Amygdala (tissue), 56 donors: ENCODE measurements at places on chromosomes 1 and 21.

DNA sequence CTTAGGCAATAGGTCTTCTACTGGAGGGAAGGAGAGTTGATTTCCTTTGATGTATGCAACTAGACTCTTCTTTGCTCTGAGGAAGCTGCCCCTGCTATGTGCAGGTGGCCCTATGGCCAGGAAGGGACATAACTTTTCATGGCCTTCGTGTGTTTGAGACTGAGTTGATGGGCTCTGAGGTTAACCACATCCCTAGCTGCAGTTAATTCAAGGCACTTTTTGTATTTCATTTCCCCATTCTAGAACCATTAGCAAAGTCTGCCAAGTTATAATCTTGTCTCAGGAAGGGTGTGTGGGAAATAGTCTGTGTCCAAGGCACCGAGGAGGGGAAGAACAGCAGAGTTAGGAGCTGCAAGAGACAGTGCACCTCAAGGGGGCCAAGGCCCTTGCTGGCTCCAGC, 2.5 kb downstream of the FCRL4 start:
- no peak for DNase-seq

DNA sequence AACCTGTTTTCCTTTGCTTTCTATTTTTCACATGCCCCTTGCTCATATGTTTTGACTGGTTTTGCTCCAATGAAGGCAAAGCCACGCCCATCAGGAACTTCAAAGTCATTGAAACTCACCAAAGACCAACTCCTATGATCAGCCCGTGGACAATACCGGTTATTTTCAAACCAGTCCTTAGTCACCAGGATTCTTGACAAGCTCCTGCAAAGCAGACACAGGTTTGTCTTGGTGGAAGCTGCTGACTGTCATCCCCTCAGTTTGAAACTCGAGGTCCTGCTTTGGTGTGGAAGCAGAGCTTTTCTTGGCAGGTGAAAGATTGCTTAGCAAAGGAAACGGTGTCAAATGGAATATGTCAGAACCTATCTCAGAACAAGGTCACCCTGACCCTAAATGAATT, 384.7 kb upstream of the CXADR start:
- no peak for DNase-seq

- DNase-seq = no peak
Measured at GRCh38 chr21:46152927-46153246, 2.5 kb downstream of the FTCD start.

DNA sequence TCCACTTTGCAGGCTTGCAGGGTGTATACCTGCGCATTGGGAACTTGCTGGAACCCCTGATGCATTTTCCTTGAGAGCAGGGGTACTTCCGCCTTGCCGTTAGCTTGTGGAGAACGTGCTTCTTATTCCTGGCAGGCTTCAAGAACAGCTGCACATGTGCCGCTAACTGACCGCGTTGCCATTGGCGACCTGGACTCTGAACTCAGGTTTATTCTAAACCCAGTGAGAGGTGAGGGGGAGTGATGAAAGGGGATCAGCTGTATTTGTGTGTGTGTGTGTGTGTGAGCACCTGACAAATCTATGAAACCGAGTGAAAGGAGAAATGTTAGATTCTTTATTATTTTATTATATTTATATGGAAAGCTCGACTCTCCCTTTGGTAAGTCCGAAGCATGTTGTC, 128.6 kb downstream of the HUNK start:
- DNase-seq = no peak

DNA sequence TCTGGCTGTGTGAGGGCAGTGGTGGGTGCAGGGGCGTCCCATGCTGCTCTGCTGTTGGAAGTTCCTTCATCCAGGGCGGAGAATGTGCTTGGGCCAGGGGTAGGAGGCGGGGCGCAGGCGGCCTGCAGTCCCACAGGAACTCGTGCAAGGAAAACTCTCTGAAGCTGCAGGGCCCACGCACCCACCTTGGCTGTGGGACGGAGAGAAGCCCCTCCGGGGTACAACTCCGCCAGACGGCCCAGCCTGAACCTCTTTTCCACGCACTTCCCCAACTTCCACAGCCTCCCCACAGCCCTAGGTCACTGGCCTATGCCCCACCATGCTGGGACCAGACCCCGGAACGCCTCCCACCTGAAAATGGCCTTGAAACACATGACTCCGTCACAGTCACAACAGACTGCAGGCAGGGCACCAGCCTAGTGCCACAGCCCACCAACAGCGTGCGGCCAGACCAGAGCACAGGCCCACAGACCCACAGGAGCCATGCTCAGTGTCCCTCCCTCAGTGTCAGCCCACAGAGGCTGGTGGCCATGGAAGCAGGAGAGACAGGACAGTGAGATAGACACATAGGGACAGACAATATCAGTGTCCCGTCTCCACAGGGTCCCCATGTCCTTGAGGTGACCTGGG, 47.8 kb downstream of the WNT9A start:
- DNase-seq = no peak

DNA sequence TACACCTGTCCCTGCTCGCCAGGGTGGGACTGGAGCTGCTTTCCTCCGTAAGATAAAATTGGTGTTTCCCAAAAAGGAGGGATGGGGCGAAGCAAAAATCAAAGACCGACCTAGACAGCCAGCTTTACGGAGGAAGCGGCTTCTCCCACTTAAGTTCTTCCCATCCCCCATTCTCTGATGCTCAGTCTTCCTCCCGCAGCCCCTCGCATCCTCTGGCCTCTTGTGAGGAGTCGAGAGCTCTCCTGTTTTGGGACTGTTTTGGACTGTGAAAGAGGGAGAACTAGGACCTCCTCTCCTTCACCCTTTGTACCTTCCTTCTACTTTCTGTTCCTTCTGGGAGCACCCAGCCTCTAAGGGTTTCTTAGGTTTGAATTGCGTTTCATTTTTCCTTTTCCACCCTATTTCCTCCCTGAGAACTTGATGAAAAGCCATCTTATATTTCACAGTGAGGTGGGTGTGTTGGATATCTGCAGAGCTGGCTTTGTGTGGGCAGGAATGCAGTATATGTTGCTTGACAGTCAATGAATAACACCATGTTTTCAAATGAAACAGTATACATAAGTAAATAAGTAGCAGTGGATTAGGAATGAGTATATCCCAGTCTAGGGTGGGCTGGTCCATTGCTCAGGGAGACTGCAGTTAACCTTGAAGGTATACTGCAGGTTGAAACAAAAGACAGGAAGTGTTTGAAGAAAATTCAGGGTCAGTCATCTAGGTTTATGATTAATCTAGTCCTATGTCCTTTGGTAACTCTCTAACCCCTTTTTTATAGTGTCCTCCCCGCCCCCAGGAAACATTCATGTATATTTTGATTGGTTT, 848 bp downstream of the CTTNBP2NL start:
- DNase-seq = no peak

DNA sequence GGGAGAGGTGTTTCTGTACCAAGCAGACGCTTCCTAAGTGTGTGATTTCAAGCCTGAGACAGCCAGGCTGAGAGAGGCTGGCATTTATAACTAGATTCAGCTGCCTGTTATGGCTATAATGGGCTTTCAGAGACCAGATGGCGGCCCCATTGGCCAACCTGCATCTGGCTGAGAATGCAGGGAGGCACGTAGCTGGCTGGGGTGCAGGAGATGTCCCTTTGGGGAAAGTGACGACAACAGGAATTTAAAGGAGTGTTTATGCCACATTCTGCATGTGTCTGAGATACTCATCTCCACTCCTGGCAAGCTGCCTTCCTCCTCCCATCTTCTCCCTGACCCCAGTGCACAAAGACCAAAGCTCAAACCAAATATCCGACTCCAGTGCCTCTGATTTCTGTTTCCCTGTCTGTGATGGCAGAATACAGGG, 21.3 kb upstream of the CCDC190 start:
- DNase-seq = no peak

GRCh38 chr1:42936309-42937078, 22.2 kb downstream of the SLC2A1 start:
- DNase-seq = no peak
